Stimulated activated CD8-positive, alpha-beta memory T cell treated with anti-CD3 and anti-CD28 coated beads, Interleukin-2, amount 100 ng/mL, for 1 hour (primary cell): ENCODE measurements at places on chromosomes 7 and 10.

GRCh38 chr7:43391518-43391917, 191.4 kb upstream of the STK17A start:
- DNase-seq = no peak

DNA sequence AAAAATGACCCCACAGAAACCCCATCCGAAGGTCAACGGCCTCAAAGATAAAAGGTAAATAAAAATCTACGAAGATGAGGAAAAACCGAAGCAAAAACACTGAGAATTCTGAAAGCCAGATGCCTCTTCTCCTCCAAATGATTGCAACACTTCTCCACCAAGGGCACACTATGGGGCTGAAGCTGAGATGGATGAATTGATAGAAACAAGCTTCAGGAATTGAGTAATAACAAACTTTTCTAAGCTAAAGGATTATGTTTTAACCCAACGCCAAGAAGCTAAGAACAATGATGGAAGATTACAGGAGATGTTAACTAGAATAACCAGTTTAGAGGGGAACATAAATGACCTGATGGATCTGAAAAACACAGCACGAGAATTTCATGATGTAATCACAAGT, 127.8 kb downstream of the MACC1 start:
- DNase-seq = no peak

DNA sequence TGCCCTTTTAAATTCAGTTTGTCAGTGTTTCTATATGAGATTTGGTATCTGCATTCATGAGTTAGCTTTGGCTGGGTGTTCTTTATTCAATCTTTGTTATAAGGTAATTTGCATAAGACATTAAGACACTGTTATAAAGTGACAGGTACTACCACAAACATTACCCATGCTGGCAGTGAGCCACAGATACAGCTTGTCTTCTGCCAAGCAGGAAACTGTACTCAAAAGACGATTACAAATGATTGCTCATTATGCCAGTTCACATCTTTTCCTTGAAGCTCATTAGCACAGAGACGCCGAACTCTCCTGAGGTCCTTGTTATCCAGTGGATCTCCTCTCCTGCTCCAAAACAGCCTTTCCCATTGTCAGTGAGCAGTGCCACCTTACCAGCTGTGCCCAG, 30.4 kb downstream of the AMPH start:
- no peak for DNase-seq

- no peak for DNase-seq
Measured at GRCh38 chr7:43531700-43532099, 51.2 kb upstream of the STK17A start.

- DNase-seq = no peak
Measured at GRCh38 chr10:24513155-24513554, 210.5 kb downstream of the ARHGAP21 start.

DNA sequence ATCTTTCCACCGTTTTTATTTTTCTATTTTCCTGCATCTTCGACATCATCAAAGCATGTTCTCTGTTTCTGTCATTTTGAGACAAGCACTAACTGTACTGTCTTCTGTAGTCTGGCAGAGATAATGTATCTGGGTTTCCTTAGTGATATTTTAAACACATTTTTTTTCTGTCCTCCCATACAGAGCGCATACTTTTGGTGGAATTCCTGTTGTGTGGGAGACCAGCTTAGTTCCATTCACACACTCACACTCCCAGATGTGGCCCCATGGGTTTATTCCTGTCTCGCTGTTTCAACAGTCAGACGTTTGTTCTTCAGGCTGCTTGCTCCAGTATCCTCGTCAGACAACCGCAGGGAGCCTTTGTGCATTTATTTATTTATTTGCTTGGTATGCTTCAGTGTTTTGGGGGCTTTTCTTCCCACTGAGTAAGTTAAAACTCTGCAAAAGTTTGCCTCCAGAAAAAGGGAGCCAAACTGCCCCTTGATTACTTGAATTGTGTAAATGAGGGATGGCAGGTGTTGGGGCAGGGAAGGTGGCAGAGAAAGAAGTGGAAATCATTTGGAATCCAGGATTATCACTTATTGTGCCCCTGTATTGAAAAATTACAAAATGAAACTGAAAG, 456.8 kb upstream of the KLF6 start:
- DNase-seq = no peak

DNA sequence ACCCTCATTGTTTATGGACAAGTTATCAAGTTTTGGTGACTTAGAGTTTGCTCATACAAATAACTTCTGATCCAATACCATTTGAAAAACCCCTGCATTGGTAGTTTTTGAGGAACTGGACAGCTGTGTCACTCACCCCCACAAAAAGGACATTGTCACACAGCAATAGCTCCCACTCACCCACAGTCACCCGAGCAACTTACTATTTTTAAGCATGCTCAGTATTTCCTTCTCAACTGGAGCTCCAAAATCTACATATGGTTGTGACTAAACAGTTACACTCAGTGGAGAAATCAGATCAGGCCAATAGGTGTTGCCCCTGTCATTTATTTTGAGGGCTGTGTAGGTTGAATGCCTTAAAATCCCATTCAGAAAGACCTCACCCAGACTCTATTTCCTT, 165.2 kb upstream of the AUTS2 start:
- DNase-seq = no peak

DNA sequence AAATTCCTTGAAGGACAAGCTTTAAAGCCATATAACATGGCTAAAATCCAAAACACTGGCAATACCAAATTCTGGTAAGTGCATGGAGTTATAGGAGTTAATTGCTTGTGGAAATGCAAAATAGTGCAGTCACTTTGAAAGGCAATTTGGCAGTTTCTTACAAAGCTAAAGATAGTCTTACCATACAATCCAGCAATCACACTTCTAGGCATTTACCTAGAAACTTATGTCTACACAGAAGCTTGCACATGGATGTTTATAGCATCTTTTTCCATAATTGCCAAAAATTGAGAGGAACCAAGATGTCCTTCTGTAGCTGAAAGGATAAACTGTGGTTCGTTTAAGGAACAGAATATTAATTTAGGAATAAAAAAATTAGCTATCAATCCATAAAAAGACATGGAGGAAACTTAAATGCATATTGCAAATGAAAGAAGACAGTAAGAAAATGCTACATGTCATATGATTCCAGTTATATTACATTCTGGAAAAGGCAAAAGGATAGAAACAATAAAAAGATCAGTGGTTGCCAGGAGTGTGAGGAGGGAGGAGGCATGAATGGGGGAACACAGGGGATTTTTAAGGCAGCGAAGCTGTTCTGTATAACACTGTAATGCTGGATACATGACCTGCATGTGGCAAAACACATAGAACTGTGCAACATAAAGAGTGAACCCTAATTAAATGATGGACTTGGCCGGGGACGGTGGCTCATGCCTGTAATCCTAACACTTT, 51.9 kb downstream of the GNAT3 start:
- no peak for DNase-seq

DNA sequence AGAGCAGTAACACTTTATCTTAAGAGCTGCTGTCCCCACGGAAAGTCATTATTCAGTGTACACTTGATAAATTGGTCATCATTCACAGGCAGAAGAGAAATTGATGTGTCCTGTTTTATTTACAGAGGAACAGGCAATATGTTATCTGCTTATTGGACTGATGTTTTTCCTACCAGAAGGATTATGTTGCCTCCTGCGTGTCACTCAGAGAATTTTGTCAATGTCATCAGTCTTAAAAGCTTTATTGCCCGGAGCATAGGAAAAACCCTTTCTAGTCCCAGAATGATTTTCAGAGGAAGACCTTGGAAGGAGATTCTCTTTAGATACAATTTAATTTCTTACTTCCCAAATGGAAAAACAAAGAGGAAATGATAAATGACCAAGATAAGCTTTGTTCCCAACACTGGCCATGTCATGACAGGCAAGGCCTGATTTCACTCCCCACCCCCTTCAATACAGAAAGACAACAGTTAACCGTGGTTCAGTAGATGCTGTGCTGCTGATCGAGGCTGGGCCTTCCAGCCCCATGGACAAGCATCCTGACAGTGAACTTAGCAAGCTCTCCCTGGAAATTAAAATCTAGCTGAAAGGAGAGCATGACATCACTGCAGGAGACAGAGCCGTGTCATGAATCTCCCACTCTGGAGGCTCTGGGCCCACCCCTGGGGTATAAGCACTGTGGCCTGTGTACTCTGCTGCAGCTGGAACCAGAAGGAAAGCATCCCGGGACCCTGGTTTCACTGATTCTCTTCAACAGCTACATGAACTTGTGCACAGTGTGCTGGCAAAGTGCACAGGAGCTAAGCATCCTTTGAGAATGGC, 118.8 kb upstream of the LYZL2 start:
- no peak for DNase-seq

GRCh38 chr10:58400609-58401008, 15.4 kb downstream of the TFAM start:
- DNase-seq = no peak

DNA sequence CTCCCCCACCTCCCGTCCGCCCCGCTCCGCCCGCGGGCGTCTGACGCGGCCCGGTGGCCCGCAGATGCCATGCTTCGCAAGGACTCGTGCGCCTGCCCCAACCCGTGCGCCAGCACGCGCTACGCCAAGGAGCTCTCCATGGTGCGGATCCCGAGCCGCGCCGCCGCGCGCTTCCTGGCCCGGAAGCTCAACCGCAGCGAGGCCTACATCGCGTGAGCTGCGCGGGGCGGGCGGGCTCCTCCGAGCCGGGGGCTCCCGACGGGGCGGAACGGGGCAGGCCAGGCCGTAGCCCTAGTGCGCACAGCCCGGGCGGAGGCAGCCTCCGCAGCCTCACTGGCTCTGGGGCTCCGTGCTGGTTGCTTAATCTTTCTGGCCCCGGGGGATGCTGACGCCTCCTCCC, 2.8 kb downstream of the ASIC3 start:
- DNase-seq = no peak

DNA sequence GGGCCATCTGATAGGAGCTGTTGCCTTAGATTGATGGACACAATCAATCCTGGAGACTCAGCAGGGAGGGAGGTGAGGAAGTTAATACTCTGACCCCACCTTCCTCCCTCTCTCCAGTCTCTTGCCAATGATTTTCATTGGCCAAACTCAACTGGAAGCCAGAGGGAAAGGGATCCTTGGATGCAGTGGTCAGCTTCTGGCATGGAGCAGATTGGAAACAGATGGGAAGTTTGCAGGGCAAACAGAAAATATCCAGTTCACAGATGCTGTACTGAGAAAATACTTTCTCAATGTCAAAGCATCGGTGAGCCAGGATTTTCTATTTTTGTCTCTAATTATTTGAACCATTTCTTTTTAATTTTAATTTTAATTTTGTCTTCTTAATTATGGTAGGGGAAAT, 170.8 kb downstream of the BBS9 start:
- DNase-seq = no peak

DNA sequence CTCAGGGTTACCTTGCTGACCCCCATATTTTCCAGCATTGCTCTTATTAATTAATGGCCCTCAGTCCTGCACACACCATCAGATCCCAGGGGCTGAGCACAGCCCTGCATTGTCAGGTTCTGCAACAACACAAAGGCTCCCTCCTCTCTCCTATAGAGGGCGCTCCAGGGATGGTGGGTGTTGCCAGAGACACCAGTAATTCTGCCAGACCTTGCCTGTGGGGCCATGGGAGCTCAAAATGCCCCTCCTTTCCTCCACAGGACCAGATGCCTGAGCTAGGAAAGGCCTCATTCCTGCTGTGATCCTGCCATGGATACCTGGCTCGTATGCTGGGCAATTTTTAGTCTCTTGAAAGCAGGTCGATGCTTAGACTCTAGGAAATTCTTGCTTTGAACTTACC, 42.8 kb upstream of the PRSS58 start:
- no peak for DNase-seq

DNA sequence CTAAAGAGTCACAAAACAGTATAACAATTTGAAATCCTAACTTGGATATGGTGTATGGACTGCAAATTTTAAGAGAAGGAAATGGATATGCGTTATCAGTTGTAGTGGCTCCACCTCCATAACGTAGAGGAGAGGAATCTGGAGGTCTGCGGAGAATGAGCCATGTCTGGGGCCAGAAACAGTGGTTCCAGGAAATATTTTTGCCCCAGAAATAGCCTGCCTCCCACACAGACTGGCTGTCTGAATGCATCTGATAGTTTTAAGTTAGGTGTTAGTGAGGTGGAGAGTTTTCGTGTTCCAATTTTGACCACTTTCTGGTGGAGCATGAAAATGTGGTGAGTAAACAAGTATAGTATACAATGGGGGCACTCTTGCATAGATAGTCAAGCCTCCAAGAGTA, 1.6 kb downstream of the PHTF2 start:
- no peak for DNase-seq

GRCh38 chr10:29715296-29715695, 80.5 kb upstream of the SVIL start:
- no peak for DNase-seq

DNA sequence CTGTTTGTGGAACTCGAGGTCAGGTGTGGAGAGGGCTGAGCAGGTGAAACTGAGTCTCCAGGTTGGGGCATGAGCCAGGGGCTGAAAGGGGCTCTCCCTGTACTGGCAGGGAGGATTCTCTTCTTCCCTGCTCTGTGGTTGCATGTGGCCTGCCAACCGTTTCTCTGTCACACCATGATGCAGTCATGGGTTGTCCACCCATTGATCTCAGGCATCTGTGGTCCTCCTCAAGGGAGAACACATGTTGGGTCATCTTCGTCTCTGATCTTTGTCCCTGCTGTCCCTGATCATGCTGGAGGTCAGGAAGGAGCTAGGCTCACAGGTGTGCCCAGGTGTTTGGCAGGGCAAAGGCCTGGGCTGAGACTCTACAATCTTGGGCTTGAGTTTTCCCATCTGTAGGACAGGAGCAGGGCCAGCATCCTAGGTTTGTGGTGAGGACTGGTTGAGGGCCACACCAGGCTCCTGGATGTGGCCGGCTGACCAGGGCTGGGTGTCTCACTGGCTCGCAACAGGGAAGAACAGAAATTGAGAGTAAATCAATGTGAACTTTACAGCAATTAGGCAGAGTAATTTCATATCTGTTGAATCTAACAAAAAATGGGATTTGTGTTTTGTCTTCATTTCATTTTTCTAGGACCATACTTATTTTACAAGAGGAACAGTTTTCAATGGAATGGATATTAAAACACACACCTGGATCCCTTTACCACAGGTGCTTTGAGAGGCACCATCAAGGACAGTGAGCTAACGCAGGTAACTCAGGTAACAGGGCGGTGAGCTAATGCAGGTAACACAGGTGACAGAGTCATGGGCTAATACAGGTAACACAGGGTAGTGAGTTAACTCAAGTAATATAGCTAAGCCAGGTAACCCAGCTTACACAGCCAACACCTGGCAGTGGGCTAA, 58.5 kb upstream of the IGFBP3 start:
- DNase-seq = no peak

DNA sequence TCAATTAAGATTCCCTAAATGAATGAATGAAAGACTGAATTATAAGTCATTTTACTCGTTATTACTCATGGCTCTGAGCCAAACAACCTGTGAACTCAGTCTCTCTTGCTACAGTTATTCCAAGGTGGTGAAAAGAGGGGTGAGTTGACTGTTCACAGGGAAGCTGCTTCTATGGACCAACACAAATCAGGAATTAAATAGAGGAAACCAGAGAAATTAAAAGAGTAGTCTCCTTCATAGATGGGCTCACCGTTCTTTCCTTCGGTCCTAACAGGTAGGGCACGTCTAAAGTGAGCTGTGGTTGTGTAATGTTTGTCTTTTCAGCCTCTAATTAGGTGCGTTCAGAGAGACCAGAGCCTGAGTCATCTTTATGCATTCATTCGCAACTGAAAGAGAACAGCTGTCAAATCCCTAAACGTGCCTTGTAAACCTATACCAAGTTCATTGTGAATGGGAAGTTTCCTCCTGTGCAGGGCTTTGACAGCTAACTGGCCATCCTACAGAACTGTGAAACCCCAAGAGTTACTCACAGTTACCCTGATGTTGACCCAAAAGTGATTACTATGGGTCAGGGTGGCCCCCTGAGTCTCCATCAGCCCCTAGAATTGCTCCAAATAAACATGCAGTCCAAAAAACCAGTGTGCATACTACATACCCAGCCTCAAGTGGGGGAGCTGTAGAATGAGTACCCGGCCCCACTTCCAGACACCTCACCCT, 18.2 kb upstream of the C10orf53 start:
- no peak for DNase-seq
